ENCODE measurements at places on chromosomes 2 and 18. TPM values are rescaled to one million over a fixed set of nuclear protein-coding genes. Genes with fewer than 3 reads are reported as not detected.
A peak's percentile ranks its signal among the peaks of the same experiment; 100 is the strongest.

DOCK10 gene
- 63.6 TPM for total RNA-seq

COBLL1 gene
- total RNA-seq: 1.1 TPM

DNA sequence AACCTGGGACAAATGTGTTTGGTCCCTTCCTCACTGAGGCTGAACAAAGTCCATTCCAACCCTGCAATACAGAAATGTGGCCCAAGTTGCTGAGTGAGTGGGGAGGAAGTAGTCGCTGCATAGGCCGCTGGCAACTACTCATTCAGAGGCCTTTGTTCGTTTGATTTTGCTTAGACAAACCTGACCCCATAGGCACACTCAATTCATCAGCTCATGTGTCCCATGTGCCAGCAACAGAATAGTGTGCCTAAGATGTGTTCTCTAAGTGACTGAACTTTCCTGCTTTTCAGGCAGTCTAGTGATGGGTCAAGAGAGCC is 23.0 kb downstream of the PTPN18 start:
- no peak for DNase-seq

GRCh38 chr2:239378021-239378917 is 22.6 kb downstream of the HDAC4 start:
- DNase-seq: no peak

- peak; percentile 35 for DNase-seq
These were observed 354.2 kb upstream of the GALNT5 start for GRCh38 chr2:156903335-156903734.

HOXD3 gene
- total RNA-seq: not detected
